NCI-H1930 (cell line): ENCODE measurements at places on chromosomes 1 and 21.

DNA sequence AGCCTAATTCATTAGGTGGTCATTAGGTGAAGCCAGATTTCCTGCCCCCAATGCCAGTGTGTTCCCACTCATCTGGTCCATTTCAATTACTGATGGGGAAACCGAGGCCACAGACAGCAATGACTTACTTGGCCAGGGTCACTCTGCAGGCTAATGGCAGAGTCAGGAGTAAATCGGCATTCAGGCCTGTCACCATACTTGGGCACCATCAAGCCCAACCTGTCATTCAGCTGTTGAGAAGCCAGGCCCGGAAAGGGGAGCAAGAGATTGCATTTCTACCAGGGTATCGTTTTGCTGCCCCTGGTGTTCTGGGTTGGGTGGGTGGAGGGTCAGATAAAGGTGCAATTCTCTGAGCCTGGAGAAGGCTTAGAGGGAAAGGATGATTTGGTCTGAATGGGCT is 8.0 kb upstream of the TMEM61 start:
- no peak for DNase-seq

DNA sequence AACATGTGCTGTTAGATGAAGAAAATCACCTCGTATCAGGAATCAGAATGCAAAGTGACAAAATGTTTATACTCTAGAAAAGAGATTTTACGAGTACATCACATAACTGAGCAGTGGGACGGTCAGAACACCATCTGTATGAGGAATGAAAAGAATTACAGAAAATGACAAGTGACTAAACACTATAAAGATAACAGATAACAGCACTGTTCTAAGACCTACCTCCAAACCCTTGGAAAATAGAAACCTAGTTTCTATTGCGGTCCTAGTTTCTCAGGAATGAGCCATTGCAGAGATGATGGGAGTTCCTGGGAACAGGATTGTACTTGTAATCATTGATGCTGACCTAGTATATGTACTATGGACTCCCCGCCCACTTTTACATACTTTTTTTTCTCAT is 839.4 kb upstream of the ADAMTS5 start:
- DNase-seq, result no peak

- DNase-seq, result no peak
Observed at GRCh38 chr1:37073152-37073853, 39.0 kb upstream of the GRIK3 start.

- DNase-seq, result no peak
Observed at GRCh38 chr1:18802231-18802630, 57.2 kb downstream of the TAS1R2 start.

- no peak for DNase-seq
Observed at GRCh38 chr1:221727146-221728036, 14.5 kb downstream of the DUSP10 start.

DNA sequence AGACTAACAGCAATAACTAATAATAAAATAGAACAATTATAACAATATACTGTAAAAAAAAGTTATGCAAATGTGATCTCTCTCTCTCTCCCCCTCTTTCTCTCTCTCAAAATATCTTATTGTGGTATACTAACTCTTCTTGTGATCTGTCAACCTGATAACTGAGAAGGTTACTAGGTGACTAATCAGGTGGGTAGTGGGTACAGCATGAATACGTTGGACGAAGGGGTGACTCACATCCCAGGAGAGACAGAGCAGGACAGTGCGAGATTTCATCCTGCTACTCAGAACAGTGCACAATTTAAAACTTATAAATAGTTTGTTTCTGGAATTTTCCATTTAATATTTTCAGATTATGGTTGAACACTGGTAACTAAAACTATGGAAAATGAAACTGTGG is 257.5 kb downstream of the LRRC40 start:
- DNase-seq, result no peak

GRCh38 chr1:39268906-39269305 is 64.4 kb downstream of the MACF1 start:
- DNase-seq, result no peak

DNA sequence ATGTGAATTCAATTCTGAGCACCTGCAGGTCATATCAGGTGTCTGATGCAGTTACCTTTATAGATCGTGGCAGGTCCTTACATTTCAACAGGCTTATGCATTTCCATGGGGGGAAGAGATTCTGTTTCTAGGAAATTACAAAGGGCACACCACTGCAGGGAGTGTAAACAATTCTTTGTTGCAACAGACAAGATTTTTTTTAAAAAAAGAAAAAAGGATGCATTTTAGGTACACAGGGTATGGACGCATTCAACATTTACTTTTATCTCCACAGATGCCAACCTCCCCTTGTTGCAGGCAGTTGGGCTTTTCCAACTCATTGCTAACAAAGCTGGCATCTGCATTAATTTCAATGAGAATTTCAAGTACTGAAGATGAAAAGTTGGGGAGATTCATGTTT is 13.5 kb upstream of the TEKT2 start:
- DNase-seq, result no peak

- no peak for DNase-seq
Observed at GRCh38 chr1:200704986-200705500, 33.6 kb upstream of the CAMSAP2 start.

GRCh38 chr1:35186239-35186638 is 6.7 kb downstream of the SFPQ start:
- no peak for DNase-seq

DNA sequence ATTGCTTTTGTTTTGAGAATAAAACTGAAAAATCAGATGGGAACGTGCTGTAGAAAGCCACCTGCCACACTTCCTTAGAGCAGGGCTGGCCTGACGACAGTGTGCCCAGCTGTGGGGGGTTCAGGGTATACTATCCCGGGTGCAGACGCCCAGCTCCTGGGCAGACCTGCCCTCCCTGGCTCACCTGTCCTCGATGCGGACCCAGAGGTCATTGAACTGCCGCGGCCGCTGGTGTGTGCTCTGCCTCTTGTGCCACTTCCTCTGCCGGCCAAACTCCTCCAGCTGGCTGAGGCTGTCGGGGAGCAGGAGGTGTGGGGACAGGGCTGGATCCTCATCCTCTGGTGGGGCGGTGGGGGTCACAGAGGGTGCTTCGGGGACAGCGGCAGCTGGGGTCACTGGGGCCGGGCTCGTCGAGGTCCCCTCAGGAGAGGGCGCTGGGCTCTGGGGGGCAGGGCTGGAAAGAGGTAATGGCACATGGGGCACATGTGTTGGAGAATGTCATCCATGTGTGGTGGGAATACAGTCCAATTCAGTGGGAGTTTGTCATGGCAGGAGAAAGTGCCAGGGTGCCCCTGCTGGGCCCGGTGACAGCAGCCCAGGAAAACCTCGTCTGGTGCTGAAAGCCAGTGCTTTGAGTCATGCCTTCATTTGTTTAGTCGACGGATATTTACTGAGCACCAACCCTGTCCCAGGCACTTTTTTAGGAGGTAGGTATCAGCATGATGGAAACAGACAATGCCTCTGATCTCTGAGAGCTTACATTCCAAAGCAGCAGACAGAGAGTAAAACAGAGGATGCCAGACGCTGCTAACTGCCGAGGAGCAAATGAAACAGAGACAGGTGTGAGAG is 222.0 kb downstream of the TRABD2B start:
- DNase-seq, result no peak

- DNase-seq, result no peak
Observed at GRCh38 chr21:40641042-40641441, 205.9 kb downstream of the DSCAM start.

- DNase-seq, result no peak
Observed at GRCh38 chr1:235735621-235736020, 86.0 kb upstream of the GNG4 start.

- DNase-seq, result no peak
Observed at GRCh38 chr1:26710811-26711210, 15.0 kb downstream of the ARID1A start.
